CD4-positive, alpha-beta T cell treated with Interleukin-1 beta for 1 hour (primary cell): ENCODE measurements at places on chromosomes 5 and 9.

DNA sequence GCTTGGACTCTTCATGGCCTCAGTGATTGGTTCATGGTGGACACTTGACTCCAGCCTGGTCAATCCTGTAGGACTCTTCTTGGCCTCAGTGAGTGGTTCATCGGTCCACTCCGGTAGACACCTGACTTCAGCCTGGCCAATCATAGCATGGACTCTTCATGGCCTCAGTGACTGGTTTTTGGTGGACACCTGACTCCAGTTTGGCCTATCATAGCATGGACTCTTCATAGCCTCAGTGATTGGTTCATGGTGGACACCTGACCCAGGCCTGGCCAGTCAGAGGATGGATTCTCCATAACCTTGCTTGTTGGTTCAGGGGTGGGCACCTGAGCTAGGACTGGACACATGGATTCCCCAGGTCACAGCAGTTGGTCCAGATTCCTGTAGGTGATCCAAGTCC, 106.0 kb upstream of the ERCC6L2 start:
- no peak for DNase-seq

- no peak for DNase-seq
These were observed 82.7 kb upstream of the PANK3 start for GRCh38 chr5:168661593-168662485.

- no peak for DNase-seq
These were observed 22.2 kb downstream of the RGS3 start for GRCh38 chr9:113485761-113486115.

- no peak for DNase-seq
These were observed 188.8 kb downstream of the COMMD10 start for GRCh38 chr5:116273448-116274242.

- no peak for DNase-seq
These were observed 217.5 kb downstream of the DENND1A start for GRCh38 chr9:123712399-123712798.

GRCh38 chr5:180624587-180624986, 24.8 kb downstream of the FLT4 start:
- DNase-seq = no peak

- no peak for DNase-seq
These were observed 17.2 kb downstream of the PPARGC1B start for GRCh38 chr5:149747141-149747832.

- DNase-seq = no peak
These were observed 1091.6 kb downstream of the PTPRD start for GRCh38 chr9:9521033-9521779.

DNA sequence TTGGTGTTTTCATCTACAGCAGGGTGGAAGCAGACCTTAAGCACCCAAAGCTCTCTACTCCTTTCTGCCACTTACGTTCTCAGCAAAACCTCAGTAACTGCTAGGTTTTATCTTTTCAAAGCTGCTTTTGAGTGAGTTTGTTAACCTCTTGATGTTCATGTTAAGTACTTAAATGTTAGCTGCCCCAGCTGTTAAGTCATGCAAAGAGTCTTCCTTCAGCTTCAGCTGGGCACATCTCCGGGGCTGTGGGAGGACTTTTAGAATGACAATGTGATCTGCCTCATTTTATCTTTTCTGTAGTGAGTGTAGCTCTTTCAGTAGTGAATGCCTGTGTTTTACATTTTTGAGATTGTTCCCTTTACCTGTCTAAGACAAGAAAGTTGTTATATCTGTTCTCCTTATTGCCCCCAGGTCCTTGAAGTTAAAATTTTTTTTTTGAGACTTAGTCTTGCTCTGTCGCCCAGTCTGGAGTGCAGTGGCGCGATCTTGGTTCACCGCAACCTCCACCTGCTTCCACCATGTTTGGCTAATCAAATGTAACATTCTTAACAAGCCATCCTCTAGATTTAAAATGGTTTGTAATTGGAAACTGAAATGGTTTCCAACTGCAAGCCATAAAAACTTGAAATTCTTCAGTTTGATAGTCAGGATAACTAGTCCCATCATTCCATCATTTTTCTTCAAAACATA, 19.6 kb downstream of the KDM4C start:
- no peak for DNase-seq

GRCh38 chr9:34440017-34440416, 18.4 kb downstream of the FAM219A start:
- no peak for DNase-seq
